NCI-H69 (cell line): ENCODE measurements at places on chromosomes 1 and 21.

- DNase-seq, result no peak
Observed at GRCh38 chr1:171981303-171981702, 140.0 kb downstream of the DNM3 start.

DNA sequence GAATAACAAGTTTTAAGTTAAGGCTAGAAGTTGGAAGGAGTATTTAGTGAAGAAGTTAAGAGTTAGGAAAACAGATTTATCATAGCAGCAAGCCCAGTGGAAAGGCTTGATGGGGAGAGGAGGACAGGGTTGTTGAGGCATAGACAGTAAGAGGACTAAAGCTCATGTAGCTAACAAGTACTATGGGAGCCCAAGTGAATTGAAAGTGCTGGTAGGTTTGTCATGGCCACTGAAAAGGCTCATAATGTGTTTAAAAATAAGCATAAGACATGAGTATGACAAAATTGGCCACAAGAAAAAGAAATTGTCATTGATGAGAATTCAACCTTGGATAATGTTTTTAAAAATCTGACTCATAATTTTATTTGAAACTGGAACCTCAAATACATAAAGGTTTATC, 49.2 kb upstream of the CRB1 start:
- DNase-seq, result no peak

DNA sequence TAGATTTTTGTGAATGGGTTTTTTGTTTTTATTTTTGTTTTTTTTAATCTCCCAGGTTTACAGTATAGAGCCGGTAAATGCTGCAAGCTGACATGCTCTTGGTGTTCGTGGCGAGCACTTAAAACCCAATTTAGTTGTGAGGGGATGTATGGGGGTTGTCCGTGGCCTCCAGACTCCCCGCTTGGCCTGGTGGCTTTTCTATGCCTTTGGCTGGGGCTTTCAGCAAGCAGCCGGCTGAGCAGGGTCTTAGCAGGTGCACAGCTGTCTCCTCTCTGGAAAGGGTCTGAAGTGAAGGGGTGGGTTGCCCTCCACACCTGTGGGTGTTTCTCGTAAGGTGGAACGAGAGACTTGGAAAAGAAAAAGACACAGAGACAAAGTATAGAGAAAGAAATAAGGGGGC, 31.0 kb upstream of the EFHD2 start:
- DNase-seq, result no peak

GRCh38 chr1:164598719-164599118, 39.7 kb downstream of the PBX1 start:
- peak; percentile 86 for DNase-seq

DNA sequence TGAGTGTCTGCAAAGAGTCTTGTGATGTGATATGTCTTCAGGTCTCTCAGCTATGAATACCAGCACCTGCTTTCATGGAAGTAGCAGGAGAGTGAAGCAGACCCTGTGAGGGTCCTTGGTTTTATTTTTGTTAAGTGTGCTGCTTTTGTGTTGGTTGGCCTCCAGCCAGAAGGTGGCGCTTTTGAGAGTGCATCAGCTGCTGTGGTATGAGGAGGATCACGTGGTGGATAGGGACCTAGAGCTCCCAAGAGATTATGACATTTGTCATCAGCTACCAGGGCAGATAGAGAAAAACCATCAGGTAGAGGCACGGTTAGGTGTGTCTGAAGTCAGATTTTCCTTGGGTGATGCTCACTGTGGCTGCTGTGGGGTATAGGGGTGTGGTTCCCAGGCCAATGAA, 1232.1 kb downstream of the MRPL39 start:
- peak; percentile 20 for DNase-seq
